Naive thymus-derived CD4-positive, alpha-beta T cell (primary cell): ENCODE measurements at places on chromosomes 1 and 21. TPM values are rescaled to one million over a fixed set of nuclear protein-coding genes. Genes with fewer than 3 reads are reported as not detected.

DNA sequence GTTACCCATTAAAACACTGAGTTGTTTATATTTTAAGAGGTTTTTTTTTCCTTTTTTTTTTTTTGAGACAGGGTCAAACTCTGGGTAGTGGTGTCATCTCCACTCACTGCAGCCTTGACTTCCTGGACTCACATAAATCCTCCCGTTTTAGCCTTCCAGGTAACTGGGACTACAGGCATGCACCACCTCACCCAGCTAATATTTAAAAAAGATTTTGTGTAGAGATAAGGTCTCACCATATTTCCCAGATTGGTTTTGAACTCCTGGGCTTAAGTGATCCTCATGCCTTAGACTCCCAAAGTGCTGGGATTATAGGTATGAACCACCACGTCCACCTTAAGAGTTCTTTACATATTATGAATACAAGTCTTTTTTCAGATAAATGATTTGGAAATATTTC lies 146.5 kb downstream of the COQ8A start:
- no peaks in the 10 kb centered on the region for H3K27me3 ChIP-seq
- H3K4me1 ChIP-seq: no peaks in the 10 kb centered on the region
- H3K36me3 ChIP-seq: no peaks in the 10 kb centered on the region

GRCh38 chr1:45569571-45569961 lies 14.3 kb upstream of the NASP start:
- H3K4me1 ChIP-seq: no peaks in the 10 kb centered on the region
- no peaks in the 10 kb centered on the region for H3K27me3 ChIP-seq
- H3K4me3 ChIP-seq: no peak overlapping the region
- no peak overlapping the region for H3K27ac ChIP-seq
- peaks cover 5% of the 10 kb centered on the region for H3K36me3 ChIP-seq
- no peak for DNase-seq

DNA sequence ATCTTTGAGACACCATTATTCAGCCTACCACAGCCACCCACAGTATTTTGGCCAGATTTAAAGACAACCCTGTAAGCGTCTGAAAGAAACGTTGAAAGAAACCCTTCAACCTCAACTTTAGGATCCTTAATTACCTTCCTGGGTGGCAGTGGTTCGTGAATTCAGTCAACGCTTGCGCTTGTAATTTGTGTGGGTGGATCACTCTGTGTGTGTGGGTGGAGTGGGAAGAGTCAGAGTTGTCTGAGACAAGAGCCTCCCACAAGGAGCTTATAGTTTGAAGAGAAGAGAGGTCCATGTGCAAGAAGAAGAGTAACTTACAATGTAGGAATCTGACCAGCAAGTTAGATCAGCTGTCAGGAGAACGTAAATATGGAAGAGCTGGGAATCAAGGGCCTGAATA lies 8.4 kb downstream of the COQ8A start:
- no peak for DNase-seq
- no peaks in the 10 kb centered on the region for H3K36me3 ChIP-seq
- no peaks in the 10 kb centered on the region for H3K4me1 ChIP-seq
- H3K27me3 ChIP-seq: no peaks in the 10 kb centered on the region

GRCh38 chr1:195594322-195594721 lies 1013.9 kb downstream of the KCNT2 start:
- H3K27me3 ChIP-seq: no peaks in the 10 kb centered on the region
- no peaks in the 10 kb centered on the region for H3K4me1 ChIP-seq
- H3K27ac ChIP-seq: no peak overlapping the region
- no peak overlapping the region for H3K4me3 ChIP-seq
- H3K36me3 ChIP-seq: no peaks in the 10 kb centered on the region
- DNase-seq: no peak

DNA sequence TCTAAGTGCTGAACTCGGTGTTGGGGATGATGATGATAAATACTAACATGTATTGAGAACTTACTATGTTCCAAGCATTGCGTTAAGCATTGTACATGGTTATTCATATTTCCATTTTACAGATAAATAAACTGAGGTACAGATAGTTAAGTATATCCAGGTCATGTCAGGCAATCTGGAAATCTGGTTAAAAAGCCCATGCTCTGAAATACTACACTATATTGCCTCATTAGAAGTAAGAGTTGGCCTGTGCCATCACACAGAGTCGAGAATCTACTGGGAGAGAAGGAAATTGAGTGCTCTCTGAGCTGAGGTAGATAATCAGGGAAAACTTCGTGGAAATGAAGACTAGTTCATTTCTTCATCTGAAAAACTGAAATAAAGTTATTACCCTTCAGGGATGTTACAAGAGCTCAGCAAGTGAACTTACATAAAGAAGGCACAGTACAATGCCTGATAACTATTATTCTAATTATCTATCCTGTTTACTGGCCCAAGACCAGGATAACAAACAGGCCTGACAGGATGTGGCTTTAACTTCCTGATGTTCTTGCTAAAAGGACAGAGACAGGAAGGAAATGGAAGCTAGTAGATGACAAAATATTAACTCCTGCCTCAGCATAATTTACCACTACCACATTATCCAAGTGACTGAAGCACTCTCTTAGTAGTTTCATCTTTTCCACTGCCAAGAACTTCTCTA lies 85.6 kb downstream of the EPS15 start:
- H3K36me3 ChIP-seq: no peaks in the 10 kb centered on the region
- no peaks in the 10 kb centered on the region for H3K27me3 ChIP-seq
- no peak for DNase-seq
- H3K27ac ChIP-seq: no peak overlapping the region
- H3K4me1 ChIP-seq: peaks cover 20% of the 10 kb centered on the region

DNA sequence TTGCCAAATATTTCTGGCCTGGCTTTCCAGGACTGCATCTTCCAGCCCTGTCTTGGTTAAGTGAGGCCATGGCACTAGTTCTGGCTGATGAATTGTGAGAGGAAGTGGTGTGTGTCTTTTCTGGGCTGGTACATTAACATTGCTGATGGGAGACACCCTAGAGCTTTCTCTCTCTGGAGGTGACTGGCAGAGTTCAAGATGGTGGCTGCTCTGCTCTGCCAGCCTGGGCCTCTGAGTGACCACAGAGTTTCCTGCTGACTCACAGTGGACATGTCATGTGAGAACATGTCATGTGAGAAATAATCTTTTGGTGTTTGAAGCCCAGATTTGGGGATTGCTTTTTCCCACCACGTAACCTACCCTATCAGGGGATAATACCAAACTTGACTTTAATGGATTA lies 218.0 kb upstream of the KIAA0040 start:
- DNase-seq: no peak
- H3K27ac ChIP-seq: no peak overlapping the region
- H3K4me3 ChIP-seq: no peak overlapping the region
- H3K36me3 ChIP-seq: no peaks in the 10 kb centered on the region
- no peaks in the 10 kb centered on the region for H3K27me3 ChIP-seq

- DNase-seq: no peak
- no peak overlapping the region for H3K4me3 ChIP-seq
- peaks cover 5% of the 10 kb centered on the region for H3K4me1 ChIP-seq
- no peaks in the 10 kb centered on the region for H3K36me3 ChIP-seq
- H3K27me3 ChIP-seq: no peaks in the 10 kb centered on the region
Measured at GRCh38 chr1:21914880-21915640, 22.1 kb downstream of the HSPG2 start.

GRCh38 chr1:190615818-190616217 lies 138.2 kb upstream of the BRINP3 start:
- H3K4me3 ChIP-seq: no peak overlapping the region
- no peak overlapping the region for H3K27ac ChIP-seq
- no peaks in the 10 kb centered on the region for H3K27me3 ChIP-seq
- H3K4me1 ChIP-seq: no peaks in the 10 kb centered on the region
- no peaks in the 10 kb centered on the region for H3K36me3 ChIP-seq
- no peak for DNase-seq

DNA sequence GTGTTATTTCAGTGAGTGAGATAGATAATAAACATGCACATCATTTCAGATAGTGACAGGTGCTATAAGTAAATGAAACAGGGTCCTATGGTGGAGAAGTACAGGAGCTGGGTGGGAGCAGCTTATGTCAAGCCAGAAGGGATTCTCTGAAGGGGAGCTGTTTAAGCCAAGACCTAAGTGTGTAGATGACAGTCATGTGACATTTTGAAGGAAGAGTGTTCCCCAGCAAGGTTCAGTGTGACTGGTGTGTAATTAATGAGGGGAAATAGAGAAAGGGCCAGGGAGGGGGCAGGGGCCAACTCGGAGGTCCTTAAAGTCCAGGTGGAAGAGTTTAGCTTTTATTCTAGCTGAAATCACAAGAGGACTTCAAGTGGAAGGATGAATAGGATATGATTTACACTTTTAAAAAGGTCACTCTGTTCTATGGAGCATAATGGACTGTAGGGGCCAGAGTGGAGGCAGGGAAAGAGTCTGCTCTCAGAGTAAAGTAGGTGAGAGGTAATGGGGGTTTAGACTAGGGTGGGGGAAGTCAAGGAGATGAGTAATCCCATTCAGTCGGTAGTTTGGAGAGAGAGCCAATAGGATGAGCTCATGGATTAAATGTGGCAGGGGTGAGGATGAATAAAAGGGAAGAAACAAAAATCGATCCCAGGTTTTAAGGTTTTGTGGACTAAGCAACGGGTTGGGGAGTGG lies 243.1 kb downstream of the CACNA1E start:
- H3K4me3 ChIP-seq: no peak overlapping the region
- no peaks in the 10 kb centered on the region for H3K4me1 ChIP-seq
- H3K36me3 ChIP-seq: no peaks in the 10 kb centered on the region
- no peak for DNase-seq
- H3K27me3 ChIP-seq: no peaks in the 10 kb centered on the region

Gene IGFN1
- not detected for total RNA-seq

Gene VAMP3
- 57.6 TPM for total RNA-seq

Gene LRRC38
- total RNA-seq: not detected in 2 replicates

Gene DNASE2B
- not detected for total RNA-seq

Gene CELA3A
- total RNA-seq: not detected

Gene C1QC
- not detected for total RNA-seq

Gene TMEM69
- total RNA-seq: 26.1 TPM

Gene TLCD4
- total RNA-seq: not detected
